Activated B cell treated with CpG ODN at 0.5 μM for 24 hours (primary cell): ENCODE measurements at places on chromosomes 4 and X.

DNA sequence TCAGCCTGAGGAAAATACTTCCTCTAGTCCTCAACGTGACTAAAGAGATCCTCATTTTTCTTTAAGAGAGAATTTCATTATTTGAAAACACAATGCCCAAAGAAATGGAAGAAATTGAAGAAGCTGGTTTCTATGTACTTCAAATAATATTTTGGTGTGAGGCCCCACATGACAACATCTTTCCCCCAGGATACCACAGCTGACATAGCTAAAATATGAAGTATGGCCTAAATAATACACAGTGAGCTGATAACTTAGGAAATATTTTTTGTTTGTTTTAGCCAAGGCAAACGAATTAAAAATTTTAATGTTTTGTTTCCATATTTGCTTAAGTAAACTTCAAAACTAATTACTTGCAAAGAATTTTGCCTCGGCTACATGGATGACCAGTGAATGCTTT is 149.2 kb downstream of the CBR4 start:
- H3K4me1 ChIP-seq, result no peaks in the 10 kb centered on the region
- no peak overlapping the region for H3K27ac ChIP-seq
- peaks cover 5% of the 10 kb centered on the region for H3K27me3 ChIP-seq
- H3K36me3 ChIP-seq, result no peaks in the 10 kb centered on the region
- no peak overlapping the region for H3K4me3 ChIP-seq

- H3K27ac ChIP-seq, result no peak overlapping the region
- H3K27me3 ChIP-seq, result peaks cover 14% of the 10 kb centered on the region
- H3K36me3 ChIP-seq, result no peaks in the 10 kb centered on the region
- no peak overlapping the region for H3K4me3 ChIP-seq
- DNase-seq, result no peak
These were observed 54.2 kb upstream of the GRPEL1 start for GRCh38 chr4:7121866-7122653.

- H3K27me3 ChIP-seq, result peaks cover 51% of the 10 kb centered on the region
- H3K4me3 ChIP-seq, result no peak overlapping the region
- no peaks in the 10 kb centered on the region for H3K36me3 ChIP-seq
These were observed 7.6 kb downstream of the CPLX1 start for GRCh38 chr4:818106-818921.

DNA sequence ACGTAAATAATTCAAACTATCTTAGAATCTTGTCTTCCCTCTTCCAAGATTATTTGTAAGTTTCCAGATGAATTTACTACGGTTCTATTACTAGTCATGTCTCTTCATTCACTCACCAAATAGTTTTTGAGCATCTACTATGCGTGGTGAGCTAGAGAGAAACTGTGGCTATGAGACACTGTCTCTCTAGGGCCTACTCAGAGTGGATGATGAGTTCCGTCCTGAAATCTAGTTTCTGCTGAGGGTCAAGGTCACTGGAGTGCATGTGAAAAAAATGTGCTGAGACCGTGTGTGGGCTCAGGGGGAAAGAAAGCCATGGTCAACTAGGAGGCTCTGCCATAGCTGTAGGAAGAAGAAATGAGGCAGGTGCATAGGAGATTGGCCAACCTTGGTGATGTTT is 320.2 kb upstream of the GATB start:
- no peak overlapping the region for H3K4me3 ChIP-seq
- peaks cover 14% of the 10 kb centered on the region for H3K4me1 ChIP-seq
- no peak for DNase-seq
- H3K36me3 ChIP-seq, result no peaks in the 10 kb centered on the region

DNA sequence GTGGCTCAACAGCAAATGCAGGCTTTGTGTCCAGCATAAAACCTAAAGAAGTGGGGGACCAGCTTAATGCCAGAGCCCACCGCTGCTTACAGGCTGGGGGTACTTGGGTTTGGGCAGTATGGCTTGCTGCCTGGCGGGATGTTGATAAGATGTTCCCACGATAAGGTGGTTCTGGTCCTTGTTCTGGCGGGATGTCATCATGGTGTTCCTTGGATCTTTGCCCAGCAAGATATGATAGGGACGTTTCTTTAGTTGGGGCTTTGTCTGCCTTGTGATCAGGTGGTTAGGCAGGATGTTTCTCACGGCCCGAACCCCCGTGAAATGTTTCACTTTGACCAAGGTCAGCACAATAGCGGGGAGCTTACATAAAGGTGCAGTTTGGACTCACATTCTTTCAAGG is 35.3 kb downstream of the PNPLA4 start:
- H3K27me3 ChIP-seq, result no peaks in the 10 kb centered on the region
- H3K4me3 ChIP-seq, result no peak overlapping the region
- H3K4me1 ChIP-seq, result no peaks in the 10 kb centered on the region

GRCh38 chr4:141705048-141705746 is 68.8 kb downstream of the IL15 start:
- H3K4me1 ChIP-seq, result peaks cover 27% of the 10 kb centered on the region
- DNase-seq, result no peak
- H3K27ac ChIP-seq, result peak overlapping the region; percentile 54
- peak overlapping the region; percentile 6 for H3K4me3 ChIP-seq
- H3K27me3 ChIP-seq, result no peaks in the 10 kb centered on the region
